ENCODE measurements at places on chromosomes 6 and 20.

DNA sequence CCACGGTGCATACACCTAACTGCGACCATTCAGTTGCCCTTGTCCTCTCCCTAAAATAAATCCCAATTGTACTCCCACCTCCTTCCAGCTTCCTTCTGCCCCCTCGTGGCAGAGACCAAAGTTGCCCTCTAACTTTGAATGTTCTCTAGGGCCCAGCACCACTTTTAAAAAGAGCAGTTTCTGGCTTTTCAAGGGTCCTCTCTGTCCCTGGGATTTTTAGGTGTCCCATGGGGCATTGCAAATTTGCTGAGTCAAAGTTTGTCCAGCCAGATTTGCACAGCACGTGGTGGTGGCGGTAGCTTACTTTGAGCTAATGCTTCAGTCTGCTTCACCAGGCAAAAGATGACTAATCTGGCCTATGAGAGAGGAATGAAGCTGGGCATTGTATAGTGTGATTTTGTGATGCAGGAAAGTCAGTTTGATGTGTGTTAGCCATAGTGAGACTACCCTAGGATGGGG lies 100.2 kb downstream of the PERP start:
- DNase-seq: no peak

DNA sequence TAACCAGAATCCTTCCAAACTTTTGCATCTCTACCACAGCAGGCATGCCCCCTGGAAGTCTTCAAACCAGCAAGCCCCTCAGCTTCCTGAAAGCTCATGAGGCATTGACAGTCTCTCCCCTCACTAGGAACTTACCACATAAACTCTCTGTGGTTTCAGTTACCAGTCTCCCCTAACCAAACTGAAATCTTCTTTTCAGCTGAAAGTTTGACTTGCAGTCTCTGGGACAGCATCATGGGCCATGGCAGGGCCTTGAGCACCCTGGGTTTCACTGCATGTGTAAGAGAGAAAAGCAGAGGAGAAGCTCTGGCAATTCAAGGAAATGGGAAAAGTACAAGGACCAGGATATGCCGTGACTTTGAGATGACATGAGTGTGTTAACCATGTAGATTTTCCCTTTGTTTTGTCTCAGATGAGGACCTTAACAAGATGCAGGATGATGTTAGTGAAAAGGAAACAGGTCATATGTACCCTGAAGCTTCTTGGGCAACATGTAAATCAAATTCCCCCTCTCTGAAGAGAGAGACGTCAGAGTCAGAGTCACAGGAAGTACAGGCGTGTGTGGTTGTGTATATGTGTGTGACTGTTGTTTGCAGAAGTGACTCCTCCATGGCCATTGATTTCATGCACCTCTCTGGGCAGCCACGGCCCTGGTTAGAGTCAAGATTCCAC lies 106.3 kb downstream of the TNFRSF21 start:
- DNase-seq: no peak

- DNase-seq: no peak
Measured at GRCh38 chr20:23298926-23299672, 51.5 kb upstream of the NXT1 start.

DNA sequence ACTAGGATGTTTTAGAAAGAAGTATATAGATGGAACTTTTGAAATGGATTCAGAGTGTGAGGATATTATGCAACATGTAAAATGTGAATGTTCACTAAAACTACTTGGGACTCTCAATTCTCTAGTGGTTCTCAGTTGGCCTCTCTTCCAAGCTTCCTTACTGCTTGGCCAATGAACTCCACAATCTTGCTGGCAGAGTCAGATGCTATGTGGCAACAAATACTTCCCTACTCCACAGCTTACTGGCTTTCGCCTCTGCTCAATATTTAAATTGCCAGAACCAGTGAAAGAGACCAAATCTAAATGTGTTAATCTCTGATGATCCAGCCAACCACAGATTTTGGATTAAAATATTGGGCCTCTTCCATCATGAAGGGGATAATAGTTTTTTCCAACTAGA lies 138.4 kb downstream of the HTR1B start:
- no peak for DNase-seq

GRCh38 chr6:26240157-26241032 lies 124.6 kb upstream of the BTN3A2 start:
- DNase-seq: no peak

DNA sequence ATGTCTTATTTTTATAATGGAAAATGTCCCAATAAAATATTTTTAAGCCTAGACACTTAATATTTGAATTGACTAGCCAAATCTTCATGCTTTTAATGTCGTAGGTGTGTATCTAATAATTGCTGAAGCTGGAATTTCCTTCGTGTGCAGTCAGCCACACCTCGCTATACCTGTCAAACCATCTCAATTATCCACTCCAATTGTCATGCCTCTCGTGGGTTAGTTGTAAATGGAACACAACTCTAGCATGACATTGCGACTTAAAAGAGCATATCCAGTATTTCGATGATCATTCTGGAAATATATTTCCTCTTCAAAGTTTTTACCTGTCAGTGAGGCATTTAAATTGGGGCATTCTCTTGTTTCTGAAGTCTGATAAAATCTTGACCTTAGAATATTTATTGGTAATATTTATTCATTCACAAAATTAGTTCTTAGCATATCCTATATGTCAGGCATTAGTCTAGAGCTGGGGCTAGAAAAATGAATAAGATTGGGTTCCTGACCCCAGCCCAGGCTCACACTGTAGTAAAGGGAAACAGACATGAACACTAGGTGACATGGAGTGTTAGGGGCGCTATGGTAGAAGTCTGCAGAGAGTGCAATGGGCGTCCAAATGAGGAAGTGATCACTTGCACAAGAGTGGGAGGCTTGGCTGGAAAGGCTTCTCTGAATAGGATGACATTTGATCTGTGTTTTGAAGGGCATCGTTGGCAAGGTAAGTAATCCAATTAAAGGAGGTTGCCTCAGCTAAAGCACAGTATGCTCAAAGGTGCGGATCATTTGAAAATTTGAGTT lies 11.0 kb upstream of the CFAP206 start:
- no peak for DNase-seq

GRCh38 chr6:10759312-10759839 lies 11.8 kb downstream of the TMEM14B start:
- no peak for DNase-seq

- no peak for DNase-seq
Measured at GRCh38 chr6:12594530-12594893, 122.1 kb upstream of the PHACTR1 start.

- DNase-seq: no peak
Measured at GRCh38 chr6:13611715-13612114, 3.4 kb upstream of the NOL7 start.

GRCh38 chr6:10405513-10405900 lies 9.4 kb downstream of the TFAP2A start:
- DNase-seq: no peak

GRCh38 chr20:16147216-16147615 lies 426.0 kb downstream of the KIF16B start:
- no peak for DNase-seq

DNA sequence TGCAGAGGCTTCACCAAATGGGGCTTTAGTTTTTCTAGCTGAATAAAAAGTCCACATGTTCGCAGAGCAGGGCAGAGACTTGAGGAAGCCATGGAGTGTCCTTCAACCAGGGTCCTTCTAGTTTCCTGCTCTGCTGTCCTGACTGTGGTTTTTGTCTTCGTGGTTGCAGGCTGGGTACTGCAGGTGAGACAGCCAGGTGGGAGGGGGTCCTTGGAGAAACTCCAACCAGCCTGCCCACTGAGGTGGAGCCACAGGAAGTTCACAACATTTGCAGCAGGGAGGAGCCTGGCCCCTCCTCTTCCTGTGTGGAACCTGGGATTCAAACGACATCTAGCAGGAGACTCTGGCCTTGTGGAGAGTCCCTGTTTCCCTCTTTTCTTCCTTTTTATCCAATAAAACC lies 68.8 kb upstream of the MYLIP start:
- DNase-seq: no peak

- DNase-seq: no peak
Measured at GRCh38 chr6:157999168-158000051, 17.7 kb downstream of the SYNJ2 start.

DNA sequence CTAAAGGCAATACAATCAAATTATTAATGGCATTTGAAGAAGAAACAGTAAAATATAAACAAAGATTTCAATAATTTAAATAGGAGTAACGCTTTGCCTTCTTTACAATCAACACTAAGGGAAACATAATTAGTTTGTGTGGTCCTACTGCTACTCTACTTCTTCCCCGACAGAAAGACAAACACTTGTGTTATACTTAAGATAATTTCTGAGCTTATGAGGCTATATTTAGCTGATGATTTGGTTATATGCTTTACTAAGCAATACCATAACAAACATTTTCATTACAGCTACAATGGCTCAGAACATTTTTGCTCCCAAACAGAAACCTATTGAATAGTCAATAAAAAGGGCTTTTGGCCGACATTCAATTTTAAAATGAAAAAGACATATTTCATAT lies 1217.2 kb upstream of the GJE1 start:
- DNase-seq: no peak

GRCh38 chr20:3586093-3586492 lies 77.1 kb downstream of the GFRA4 start:
- no peak for DNase-seq

GRCh38 chr6:157493576-157493975 lies 112.6 kb downstream of the ZDHHC14 start:
- DNase-seq: no peak

- no peak for DNase-seq
Measured at GRCh38 chr6:79215213-79215824, 19.2 kb downstream of the HMGN3 start.

- DNase-seq: no peak
Measured at GRCh38 chr6:143536461-143536865, 24.9 kb upstream of the FUCA2 start.

GRCh38 chr6:70119218-70119835 lies 183.6 kb downstream of the COL9A1 start:
- no peak for DNase-seq

- DNase-seq: no peak
Measured at GRCh38 chr20:47672166-47672565, 113.1 kb downstream of the SULF2 start.

GRCh38 chr6:118535176-118535844 lies 12.8 kb upstream of the PLN start:
- DNase-seq: no peak

- no peak for DNase-seq
Measured at GRCh38 chr6:167567142-167568033, 242.5 kb downstream of the TTLL2 start.

DNA sequence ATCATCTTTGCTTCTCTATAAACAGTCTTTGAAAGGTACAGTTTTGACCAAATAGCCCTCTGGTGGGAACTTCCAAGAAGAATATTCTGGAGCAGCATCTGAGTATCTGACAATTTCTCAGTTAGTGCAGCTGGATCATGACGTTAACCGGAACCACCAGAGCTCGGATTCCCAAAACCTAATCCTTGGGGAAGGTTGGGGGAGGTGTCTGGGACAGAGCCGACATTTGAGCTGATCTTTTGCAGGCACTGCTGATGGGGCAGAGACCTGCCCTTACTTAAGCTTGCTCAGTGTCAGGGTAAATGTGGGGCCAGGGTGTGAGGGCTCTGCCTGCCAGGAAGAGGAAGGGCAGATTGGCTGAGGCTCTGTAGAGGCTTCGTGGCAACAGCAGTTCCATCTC lies 416.6 kb downstream of the DHX35 start:
- no peak for DNase-seq

DNA sequence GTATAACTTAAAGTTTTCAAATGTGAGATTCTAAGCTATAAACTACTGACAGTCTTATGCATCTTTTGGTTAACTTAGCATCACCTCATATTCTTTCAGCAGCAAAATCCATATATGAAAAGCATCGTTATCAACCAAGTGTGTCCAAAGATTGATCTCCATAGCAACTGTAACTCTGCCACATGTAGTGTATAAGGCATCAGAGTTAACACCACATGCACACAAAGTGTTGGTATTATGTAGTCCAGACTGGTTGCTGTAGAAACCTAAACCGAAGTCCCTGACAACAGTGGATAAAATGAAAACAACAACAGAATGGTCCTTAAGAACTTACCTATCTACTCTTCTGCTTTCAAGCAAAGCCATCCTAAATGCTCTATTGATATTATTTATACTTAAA lies 39.6 kb downstream of the PDSS2 start:
- DNase-seq: no peak

- DNase-seq: no peak
Measured at GRCh38 chr20:46572153-46572552, 21.7 kb upstream of the OCSTAMP start.

DNA sequence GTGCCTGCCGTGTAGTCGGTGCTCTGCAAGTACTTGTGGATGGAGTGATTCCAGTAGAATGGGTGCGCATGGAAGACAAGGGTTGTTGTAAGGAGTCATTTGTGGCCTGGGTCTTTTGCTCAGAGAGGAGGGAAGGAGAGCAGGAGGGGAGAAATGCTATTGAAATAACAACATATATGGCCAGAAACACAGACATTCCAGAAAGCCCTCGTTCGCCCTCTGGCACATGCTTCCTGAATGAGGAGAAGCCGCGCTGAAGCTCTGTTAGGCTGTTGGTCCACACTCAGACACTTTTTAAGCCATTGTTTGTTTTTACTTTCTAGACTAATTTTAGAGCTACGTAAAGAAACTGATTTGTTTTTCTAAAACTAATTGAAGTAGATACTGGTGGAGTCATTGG lies 107.4 kb downstream of the RPP40 start:
- DNase-seq: no peak

- DNase-seq: no peak
Measured at GRCh38 chr20:21490105-21490504, 23.8 kb downstream of the NKX2-2 start.

GRCh38 chr20:60718743-60719480 lies 533.1 kb upstream of the CDH4 start:
- DNase-seq: no peak

- peak; percentile 18 for DNase-seq
Measured at GRCh38 chr6:15365273-15365687, 119.4 kb downstream of the JARID2 start.

- no peak for DNase-seq
Measured at GRCh38 chr6:111339294-111339693, 143.7 kb downstream of the REV3L start.

- DNase-seq: no peak
Measured at GRCh38 chr6:14743474-14744211, 502.2 kb upstream of the JARID2 start.

DNA sequence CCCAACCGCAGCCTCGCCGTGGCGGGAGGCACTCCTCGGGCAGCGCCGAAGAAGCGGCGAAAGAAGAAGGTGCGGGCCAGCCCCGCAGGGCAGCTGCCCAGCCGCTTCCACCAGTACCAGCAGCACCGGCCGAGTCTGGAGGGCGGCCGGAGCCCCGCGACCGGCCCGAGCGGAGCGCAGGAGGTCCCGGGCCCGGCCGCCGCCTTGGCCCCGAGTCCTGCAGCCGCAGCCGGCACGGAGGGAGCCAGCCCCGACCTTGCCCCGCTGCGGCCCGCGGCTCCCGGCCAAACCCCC lies 525 bp downstream of the PNRC1 start:
- no peak for DNase-seq

GRCh38 chr6:106046854-106047200 lies 39.3 kb upstream of the PRDM1 start:
- no peak for DNase-seq

DNA sequence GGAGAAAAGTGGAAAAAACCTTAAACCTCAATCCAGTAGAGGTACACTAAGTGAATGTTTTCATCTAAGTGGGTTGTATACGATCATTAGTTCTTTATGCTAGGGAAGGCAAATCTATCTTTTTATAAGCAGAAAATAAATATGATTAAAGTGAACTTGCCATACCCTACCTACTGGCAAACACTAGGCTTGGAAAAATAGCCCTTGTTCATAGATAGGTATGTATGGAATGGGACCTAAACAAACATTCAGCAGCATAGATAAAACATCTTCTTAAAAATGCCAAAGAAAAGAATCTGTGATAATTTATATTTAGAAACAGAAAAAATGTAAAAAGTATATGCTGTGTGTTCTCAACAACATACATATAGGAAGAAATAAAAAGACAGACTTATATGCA lies 18.8 kb downstream of the REV3L start:
- DNase-seq: no peak
